CD4-positive, alpha-beta T cell treated with Interleukin-10 for 1 hour (primary cell): ENCODE measurements at places on chromosomes 7 and 10.

GRCh38 chr10:94416896-94417295, 14.6 kb downstream of the TBC1D12 start:
- DNase-seq: no peak

DNA sequence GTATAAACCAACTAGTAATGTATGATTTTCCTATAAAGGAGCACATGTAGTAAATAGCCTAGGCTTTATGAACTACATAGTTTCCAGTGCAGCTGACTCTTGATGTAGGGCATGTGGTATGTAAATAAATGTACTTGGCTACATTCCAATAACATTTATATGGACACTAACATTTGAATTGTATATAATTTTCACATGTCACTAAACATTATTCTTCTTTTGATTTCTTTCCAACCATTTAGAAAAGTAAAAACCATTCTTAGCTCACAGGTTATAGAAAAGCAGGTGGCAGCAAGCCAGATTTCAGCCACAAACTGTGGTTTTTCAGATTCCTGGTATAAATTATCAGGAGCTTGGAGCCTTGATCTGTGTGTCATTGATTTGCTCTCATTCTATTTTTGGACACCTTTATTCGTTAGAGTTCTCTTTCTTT, 1182.0 kb downstream of the CNTNAP2 start:
- no peak for DNase-seq

DNA sequence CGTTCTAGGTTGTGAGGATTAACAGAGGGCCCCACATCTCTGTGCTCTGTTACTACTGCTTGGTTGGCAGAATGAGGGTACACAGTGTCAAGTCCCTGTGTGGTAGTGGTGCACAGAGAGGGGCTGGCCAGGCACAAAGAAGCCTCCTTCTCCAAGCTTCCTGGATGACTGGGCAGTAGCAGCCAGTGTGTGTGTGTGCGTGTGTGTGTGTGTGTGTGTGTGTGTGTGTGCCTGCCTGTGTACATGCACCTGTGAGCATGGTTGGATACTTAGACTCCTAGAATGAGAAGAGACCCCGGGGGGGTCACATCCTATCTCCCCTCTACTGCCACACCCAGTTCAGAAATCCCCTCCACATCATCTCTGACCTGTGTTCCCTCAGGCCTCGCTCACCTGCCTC, 146.7 kb upstream of the UNC5B start:
- no peak for DNase-seq

DNA sequence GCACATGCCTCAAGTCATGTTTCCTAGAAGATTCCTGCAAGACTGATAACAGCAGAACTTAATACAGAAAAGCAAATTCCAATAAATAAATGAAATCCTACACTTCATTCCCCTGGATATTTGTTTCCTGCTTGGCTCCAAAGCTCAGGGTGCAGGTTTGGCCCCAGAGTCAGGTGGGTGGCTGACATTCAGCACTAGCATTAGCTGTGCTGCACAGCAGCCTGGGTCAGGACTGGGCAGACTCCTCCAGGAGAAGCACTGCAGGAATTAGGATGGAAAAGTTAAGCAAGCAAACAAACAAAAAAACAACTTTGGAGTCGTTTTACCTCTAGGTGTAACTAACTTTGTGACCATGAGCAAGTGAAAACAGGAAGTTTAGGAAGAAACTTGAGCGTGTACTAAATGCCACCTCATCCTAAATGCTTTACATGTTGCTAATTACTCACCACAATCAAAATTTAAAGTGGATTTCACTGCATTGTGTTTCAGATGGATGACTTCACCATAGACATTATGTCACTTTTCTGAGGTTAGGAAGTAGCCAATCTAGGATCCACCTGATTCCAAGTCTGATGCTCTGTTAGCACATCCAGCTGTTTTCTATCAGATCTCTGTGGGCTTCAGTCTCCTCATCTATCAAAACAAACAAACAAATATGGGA, 239.4 kb downstream of the C7orf25 start:
- no peak for DNase-seq

DNA sequence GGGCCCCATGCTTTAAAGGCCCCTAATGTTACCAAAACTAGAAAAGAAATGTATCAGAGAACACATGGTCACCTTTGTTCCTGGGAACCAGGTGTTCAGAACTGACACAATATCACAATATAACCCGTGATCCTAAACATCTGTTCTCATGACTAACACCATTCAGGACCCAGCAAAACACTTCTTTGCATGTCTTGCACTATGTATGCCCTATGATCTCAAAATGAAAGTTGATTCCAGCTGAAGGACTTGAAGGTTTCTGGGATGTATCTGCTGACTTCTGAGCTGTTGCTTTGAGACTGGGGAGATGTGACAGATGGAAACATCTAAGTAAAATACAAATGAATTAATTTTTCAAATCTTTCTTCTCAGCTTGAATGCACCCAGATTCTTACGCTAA, 37.5 kb upstream of the PIK3CG start:
- no peak for DNase-seq

GRCh38 chr7:81415181-81415580, 354.7 kb downstream of the HGF start:
- DNase-seq: no peak

DNA sequence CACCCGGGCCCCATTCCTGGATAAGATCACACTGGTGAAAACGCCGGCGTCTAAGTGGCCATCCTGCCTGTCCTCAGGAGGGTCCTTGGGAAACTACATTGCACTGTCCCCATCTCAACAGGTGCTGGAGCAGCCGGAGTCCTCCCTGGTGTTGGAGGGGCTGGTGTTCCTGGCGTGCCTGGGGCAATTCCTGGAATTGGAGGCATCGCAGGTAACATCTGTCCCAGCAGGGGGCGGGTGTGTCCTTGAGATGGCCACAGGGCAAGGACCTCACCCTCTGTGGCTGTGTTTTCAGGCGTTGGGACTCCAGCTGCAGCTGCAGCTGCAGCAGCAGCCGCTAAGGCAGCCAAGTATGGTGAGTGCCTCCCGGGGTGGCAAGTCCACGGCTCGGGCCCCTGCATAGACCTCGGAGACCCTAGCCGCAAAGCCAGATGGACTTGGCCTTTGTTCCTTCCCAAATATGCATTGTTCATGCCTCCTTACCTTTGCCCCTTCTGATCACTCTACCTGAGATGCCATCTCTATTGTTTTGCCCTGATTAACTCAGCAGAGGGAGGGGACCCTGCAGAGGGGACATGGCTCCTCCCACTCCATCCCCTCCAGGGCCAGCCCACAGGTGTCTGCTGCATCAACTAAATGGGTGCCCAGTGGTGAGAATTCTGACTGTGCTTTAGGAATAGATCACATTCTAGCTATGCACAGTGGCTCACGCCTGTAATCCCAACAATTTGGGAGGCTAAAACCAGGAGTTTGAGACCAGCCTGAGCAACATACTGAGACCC, 23.8 kb downstream of the ELN start:
- DNase-seq: no peak

DNA sequence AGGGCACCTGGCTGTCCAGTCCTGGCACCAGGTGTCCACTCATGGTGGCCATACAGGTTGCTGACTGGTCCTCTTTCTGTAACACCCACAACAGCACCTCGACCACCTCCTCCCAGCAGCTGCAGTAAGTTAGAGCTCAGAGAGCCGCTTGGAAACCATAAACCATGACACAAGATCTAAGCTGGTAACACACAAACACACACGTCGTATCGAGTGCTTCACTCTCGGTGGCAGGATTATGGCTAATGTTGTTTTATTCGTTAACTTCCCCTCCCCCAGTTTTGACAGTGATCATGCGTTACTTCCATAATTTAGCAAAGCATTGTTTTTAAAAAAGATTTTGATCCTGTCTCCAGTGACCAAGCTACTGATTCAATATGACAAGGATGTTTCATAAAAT, 59.7 kb downstream of the CAMK2B start:
- DNase-seq: no peak

- no peak for DNase-seq
Observed at GRCh38 chr10:122249303-122249850, 21.7 kb upstream of the BTBD16 start.
